ENCODE measurements at places on chromosomes 1 and 21.

DNA sequence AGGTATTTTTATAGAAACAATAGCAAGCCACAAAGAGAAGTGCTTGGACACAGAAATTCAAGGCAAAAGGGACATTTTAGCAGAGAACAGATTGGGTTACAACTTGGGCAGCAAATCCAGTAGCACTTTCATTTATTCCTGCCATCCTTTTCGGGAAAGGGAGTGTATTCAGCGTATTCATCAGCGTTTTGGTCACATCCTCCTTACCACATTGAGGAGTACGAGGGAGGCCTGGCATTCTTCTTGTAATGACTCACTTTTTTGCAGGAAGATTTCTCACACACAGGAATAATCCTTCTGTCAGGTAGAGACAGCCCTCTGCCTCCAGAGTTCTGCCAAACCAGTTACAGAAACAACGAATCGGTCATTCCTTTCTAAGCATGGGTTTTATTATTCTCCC is 18.1 kb upstream of the FAM78B start:
- DNase-seq, result no peak

GRCh38 chr1:46691997-46692790 is 20.5 kb downstream of the TEX38 start:
- DNase-seq, result no peak

- DNase-seq, result no peak
Observed at GRCh38 chr21:44437696-44438431, 17.4 kb upstream of the LRRC3 start.

GRCh38 chr1:223780318-223780717 is 65.4 kb downstream of the TP53BP2 start:
- no peak for DNase-seq

GRCh38 chr1:173257805-173258204 is 50.7 kb upstream of the TNFSF4 start:
- DNase-seq, result no peak

DNA sequence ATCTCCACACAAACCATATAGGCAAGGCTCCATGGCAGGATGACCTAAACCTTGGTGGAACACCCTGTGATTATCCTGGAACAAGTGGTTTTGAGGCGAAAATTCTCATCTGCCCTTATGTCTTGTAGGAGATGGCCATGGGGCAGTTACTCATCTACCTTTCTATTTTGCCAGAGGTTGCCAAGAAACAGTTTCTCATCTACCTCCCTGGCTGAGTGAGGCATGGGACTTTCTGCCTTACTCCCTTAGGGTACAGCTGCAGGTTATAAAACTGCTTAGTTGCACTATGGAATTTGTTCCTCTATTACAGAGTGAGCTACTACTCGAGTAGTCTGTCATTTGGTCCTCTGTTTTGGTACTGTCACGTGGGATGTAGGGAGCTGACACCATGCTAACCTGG is 31.3 kb upstream of the GUCA2A start:
- DNase-seq, result no peak

Measured in retinal pigment epithelial cell (primary cell).